ENCODE measurements at places on chromosomes 16 and 17.

DNA sequence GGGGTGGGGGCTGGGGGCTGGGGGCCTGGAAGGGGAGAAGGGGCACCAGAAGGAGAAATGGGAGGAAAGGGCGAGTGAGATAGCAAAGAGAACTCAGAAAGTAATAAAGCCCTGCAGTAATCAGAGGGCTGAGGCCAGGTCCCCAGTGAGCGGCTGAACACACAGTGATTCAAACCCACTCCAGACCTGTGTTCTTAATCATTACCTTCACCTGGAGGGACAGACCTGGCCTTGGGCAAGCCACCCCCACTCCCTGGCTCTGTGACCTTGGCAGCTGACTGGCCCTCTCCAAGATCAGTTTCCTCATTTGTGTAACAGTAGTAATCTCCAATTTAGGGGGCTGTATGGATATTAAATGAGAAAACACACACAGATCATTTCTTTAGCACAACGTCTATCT is 150.4 kb downstream of the WWOX start:
- DNase-seq: no peak

DNA sequence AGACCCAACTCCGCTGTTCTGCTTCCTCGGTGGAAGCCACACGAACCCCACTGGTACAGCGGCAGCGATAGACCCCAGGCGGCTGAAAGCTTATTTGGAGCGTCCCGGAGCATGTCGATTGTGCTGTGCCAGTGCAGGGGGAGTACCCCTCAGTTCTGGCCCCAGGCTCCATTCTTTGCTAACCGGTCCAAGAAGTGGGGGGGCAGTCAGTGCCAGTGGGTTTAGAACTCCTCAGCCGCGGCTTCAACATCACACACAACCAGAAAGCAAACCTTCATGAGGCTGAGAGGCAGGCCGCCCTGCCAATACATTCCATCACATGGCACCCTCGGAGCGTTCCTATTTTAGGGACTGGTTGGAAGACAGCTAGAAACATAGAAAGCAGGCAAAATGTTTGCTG is 1.7 kb upstream of the MNT start:
- no peak for DNase-seq

GRCh38 chr16:1832838-1833454 is 5.9 kb downstream of the FAHD1 start:
- no peak for DNase-seq

- DNase-seq: no peak
Observed at GRCh38 chr17:77707546-77707945, 251.0 kb upstream of the TNRC6C start.

DNA sequence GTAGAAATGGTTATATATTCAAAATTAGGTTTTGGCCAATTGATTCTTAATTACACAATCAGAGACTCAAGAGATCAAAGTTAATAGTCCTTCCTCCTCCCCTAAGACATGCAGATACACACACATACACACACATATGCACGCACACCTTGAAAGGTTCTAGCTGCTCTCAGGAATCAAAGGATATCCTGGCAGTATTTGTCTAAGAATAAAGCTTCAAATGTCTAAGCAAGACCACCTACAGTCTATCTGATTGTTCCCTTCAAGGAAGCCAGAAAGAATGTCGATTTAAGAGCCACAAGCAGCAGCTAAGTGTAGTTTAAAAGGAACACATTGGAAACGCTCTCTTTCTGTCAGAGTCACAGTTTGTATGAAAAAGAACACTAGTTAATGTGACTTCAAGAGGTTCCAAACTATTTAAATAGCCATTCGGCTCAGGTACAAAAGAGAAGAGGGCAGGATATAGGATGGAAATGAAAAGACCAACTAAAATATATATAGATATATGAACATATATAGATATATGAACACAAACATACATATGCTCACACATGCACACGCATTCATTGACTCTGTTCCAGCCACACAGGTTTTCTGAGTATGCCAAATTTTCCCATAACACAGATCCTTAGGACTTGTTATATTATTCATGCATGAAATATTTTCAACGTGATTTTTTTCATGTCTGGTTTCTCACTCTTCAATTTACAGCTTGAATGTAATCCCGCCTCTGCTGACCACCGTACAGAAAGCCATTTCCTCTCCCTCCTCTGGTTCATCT is 79.0 kb downstream of the CDH8 start:
- DNase-seq: no peak

DNA sequence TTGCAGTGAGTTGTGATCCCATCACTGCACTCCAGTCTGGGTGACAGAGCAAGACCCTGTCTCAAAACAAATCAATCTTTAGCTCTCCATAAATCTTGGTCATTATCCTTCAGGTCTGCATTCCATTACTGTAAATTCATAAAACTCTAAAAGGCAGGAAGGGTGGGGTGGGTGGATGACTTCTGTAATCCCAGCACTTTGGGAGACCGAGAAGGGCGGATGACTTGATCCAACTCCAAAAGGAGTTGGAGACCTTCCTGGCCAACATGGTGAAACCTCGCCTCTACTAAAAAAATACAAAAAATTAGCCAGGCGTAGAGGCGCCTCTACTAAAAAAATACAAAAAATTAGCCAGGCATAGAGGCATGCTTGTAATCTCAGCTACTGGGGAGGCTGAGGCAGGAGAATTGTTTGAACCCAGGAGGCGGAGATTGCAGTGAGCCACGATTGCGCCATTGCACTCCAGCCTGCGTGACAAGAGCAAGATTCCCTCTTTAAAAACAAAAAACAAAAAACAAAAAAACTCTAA is 2.2 kb upstream of the UBE2Z start:
- no peak for DNase-seq

All from NCI-H524 (cell line).